ENCODE measurements at places on chromosomes 13 and 19. TPM values are rescaled to one million over a fixed set of nuclear protein-coding genes. Genes with fewer than 3 reads are reported as not detected.

NUMBL gene
- 18.9 TPM for total RNA-seq

ZNF667 gene
- total RNA-seq = 1.4 TPM

ADM5 gene
- 2.0 TPM for total RNA-seq

ZNF544 gene
- total RNA-seq = 54.7 TPM

NLRP9 gene
- total RNA-seq = not detected

B3GNT3 gene
- 15.7 TPM for total RNA-seq

FOXO1 gene
- 7.5 TPM for total RNA-seq

TJP3 gene
- total RNA-seq = 10.6 TPM

CRB3 gene
- 36.9 TPM for total RNA-seq

LHB gene
- total RNA-seq = not detected

SLITRK6 gene
- total RNA-seq = 17.8 TPM

MRPS31 gene
- 20.2 TPM for total RNA-seq

MUC16 gene
- 0.85 TPM for total RNA-seq

CADM4 gene
- total RNA-seq = 13.9 TPM

CNFN gene
- total RNA-seq = 5.3 TPM

ZIC2 gene
- total RNA-seq = not detected

NKG7 gene
- not detected for total RNA-seq

TPTE2 gene
- not detected for total RNA-seq

NKPD1 gene
- 2.3 TPM for total RNA-seq

LCP1 gene
- total RNA-seq = 2.8 TPM

RNF225 gene
- total RNA-seq = 3.8 TPM

FAM83E gene
- 2.0 TPM for total RNA-seq

SIGLEC8 gene
- not detected for total RNA-seq

ASPDH gene
- not detected for total RNA-seq

TEX26 gene
- not detected for total RNA-seq

ZNF230 gene
- total RNA-seq = 1.3 TPM

POU2F2 gene
- 1.1 TPM for total RNA-seq

ZNF888 gene
- total RNA-seq = 4.1 TPM

HIF3A gene
- total RNA-seq = 0.49 TPM

CLN5 gene
- total RNA-seq = 17.3 TPM

NCCRP1 gene
- 41.0 TPM for total RNA-seq

CEACAM21 gene
- not detected for total RNA-seq
